ENCODE measurements at places on chromosomes 1 and 21.

DNA sequence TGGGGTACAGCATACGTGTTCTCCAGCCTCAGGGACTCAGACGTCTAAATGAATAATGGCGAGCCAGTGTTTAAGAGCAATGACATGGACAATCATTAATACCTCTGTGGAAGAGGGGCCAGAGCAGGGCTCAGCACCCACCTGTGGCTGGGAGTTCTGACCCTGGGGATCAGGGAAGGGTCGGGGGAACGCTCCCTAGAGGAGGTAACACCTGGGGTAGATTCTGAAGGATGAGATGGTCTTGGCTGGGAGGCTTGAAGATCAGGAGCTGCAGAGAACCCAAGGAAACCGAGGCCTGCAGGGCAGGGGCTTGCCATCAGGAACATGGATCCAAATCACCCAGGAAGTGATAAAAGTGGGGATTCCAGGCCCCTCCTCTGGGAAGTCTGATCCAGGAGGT lies 138.2 kb upstream of the RUNX3 start:
- no peak for DNase-seq

GRCh38 chr21:35406635-35407034 lies 357.5 kb upstream of the RUNX1 start:
- no peak for DNase-seq

GRCh38 chr21:32955311-32956060 lies 70.2 kb upstream of the OLIG2 start:
- no peak for DNase-seq

- no peak for DNase-seq
These were observed 7.9 kb downstream of the CD34 start for GRCh38 chr1:207903053-207903452.

DNA sequence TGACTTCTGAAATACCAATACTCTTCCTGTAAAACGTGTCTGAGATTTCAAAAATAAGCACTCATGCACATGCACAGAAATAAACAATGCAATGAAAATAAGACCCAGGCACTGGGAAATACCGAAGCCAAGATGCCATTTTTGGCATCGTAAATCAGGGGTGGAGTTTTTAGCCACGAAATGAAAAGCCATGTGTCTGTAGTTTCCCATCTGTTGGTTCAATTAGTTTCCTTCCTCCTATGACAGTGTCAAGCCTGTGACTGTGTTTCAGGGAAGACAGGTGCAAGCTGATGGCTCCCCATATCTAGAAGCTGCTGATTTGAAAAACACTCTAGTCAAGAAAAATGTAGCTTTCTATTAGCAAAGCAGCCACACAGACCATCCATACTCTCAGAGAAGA lies 480.4 kb upstream of the CAMK1G start:
- DNase-seq, result no peak

DNA sequence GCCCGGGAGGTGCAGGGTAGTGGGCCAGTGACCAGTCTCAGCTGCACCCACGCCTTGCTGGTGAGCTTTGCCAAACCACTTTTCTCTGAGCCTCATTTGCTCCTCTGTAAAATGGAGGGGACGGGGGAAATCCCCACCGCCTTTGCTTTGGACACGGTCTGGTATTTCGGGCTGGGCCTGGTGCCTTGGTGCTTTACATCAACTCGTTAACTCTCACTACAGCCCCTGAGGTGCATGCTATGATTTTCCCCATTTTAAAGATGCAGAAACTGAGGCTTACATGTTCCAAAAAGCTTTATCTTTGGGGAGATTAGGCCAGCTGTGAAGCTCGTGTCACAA lies 116.1 kb upstream of the RUNX3 start:
- DNase-seq, result no peak

DNA sequence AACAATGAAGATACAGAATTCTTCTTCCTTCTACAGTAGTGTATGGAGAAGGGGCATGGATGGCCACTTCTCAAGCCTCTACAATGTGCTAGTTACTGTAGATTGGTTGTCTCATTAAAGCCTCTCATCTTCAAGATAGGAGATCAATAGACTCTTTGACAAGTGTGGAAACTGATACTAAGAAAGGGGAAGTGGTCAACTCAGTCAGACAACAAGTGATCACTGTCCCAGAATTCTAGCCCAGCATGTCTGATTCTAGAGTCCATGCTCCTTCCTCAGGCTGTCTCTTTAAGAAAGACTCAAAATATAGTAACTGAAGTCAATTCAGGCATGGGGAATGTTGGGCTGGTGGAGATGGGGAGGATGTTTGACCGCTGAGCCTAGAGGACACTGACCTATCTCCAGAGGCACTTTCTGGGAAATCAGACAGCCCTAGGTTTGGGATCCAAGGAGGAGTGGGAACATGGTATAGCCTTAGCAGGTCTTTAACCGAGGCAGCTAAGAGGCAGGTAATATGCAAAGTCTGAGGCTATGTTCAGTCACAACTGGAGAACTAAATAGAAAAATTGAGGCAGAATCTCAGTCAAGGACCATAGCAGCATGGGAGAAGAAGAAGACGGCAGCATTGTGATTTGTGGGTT lies 39.3 kb upstream of the EYA3 start:
- DNase-seq, result no peak

- no peak for DNase-seq
These were observed 93.8 kb downstream of the ZFYVE9 start for GRCh38 chr1:52235646-52236045.

DNA sequence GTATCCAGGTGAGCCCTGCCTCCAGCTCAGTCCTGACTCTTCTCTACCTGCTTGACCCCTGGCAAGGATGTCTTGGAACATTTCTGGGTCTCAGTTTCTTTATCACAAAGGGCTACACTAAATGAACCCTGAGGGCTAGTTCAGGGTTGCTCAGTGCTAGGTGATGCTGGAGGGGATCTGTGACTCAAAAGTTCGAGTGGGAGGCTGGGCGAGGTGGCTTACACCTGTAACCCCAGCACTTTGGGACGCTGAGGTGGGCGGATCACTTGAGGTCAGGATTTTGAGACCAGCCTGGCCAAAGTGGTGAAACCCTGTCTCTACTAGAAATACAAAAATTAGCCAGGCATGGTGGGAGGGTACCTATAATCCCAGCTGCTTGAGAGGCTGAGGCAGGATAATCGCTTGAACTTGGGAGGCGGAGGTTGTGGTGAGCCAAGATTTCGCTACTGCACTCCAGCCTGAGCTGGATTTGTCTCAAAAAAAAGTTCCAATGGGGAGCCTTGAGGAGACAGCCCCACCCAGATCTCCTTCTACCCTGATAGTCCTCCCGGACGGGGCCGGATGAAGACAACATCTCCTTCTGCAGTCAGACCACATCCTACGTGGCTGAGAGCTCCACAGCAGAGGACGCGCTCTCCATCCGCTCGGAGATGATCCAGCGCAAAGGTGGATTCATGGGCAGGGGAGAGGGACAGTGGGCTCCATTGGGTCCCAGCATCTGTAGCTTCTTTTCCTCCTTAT lies 48.9 kb downstream of the YARS1 start:
- no peak for DNase-seq

DNA sequence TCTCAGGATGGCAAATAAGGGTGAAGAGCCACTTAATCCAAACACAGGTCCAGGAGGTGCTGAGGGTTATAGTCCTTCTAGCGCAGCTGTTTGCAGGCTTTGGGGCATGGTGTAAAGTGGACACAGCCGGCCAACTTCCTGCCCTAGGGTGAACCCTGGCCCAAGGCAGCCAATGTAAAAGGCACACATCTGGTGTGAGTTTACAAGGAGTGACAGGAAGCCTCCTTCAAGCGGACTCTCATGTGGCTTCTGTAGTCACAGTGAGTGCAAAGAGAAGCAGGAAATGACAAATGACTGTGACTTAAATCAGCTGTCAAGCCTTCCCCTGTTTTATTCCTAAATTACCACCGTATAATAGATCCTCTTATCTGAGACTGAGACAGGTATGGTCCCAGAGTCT lies 213.0 kb downstream of the CRB1 start:
- DNase-seq, result no peak

DNA sequence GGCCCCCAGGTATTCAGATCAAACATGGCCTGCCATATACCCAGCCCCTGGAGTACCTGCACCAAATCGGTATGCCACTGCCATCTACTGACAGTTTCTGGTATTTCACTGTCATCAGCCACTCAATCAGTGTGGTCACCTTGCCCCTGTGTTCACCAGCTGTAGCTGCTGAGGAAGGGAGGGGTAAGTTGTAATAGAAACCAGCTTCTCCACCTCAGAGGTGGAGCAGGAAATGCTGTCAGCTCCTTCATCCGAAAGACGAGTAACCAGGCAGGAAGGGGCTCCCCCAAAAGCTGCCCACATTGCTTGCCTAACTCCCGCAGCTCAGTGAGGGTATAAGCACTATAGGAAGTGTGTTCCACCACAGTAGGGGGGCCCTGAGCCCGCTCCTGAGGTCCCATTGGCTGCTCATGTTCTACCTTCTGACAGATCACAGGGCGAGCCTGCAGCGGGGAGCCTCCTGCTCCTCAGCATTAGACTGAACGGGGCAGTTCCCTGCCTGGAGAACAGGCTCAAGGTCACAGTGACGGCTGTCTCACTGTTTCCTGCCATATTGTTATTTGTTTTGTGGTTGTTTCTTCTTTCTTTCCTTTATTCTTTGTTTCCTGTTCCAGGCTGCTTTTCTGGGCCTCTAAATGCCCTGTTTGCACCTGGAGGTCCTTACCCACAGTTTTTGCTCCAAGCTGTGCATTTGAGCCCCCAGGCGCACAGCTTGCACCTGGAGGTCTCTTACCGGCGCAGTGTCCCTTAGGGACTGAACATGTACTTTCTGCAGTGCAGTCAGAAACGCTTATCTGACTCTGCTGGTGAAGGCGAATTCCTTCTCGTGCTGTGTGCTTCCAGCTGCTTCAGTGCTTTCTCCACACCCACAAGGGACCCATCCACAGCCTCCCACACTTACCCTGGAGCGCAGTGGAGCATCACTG lies 1638.3 kb downstream of the MRPL39 start:
- DNase-seq, result peak; percentile 16

GRCh38 chr21:37367703-37368540 lies 1.3 kb downstream of the DYRK1A start:
- DNase-seq, result no peak

- no peak for DNase-seq
These were observed 1729.9 kb downstream of the NCAM2 start for GRCh38 chr21:22728091-22728490.

DNA sequence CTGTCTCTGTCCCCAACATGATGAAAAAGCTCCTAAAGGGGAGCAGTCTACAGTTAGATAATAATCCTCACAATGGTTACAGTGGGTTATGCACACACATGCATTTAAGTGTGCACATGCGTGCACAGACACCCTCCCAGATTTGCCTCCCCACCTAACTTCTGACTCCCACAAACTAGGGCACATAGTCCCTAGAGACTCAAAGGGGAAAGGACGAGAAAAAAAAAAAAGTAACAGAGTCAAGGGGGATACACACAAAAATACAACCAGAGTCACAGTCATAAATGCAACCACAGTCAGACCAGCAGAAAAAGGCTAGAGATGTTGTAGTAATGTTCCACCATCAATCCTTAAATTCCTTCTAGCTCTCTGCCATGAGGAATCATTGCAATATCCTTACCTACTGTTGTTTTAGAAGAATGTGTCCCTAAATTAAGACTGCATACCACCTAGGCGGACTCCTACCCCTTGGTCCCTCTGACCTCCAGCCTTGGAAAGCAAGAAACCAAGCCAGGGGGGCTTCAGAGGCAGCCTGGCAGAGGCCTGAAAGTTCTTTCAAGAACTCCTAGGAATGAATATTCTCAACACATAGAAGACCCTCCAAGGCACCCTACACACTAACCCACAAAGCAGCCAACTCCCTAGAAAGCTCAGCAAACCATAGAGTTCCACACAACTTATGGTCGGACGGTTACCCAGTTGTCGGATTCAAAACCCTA lies 1.3 kb downstream of the CRTC2 start:
- no peak for DNase-seq

GRCh38 chr1:152048416-152049009 lies 11.7 kb upstream of the S100A11 start:
- DNase-seq, result no peak

- no peak for DNase-seq
These were observed 313.5 kb downstream of the SMYD3 start for GRCh38 chr1:246193537-246193936.

- DNase-seq, result no peak
These were observed 7.2 kb upstream of the PIGC start for GRCh38 chr1:172451002-172451443.

GRCh38 chr1:100250264-100250663 lies 630 bp upstream of the DBT start:
- DNase-seq, result no peak

DNA sequence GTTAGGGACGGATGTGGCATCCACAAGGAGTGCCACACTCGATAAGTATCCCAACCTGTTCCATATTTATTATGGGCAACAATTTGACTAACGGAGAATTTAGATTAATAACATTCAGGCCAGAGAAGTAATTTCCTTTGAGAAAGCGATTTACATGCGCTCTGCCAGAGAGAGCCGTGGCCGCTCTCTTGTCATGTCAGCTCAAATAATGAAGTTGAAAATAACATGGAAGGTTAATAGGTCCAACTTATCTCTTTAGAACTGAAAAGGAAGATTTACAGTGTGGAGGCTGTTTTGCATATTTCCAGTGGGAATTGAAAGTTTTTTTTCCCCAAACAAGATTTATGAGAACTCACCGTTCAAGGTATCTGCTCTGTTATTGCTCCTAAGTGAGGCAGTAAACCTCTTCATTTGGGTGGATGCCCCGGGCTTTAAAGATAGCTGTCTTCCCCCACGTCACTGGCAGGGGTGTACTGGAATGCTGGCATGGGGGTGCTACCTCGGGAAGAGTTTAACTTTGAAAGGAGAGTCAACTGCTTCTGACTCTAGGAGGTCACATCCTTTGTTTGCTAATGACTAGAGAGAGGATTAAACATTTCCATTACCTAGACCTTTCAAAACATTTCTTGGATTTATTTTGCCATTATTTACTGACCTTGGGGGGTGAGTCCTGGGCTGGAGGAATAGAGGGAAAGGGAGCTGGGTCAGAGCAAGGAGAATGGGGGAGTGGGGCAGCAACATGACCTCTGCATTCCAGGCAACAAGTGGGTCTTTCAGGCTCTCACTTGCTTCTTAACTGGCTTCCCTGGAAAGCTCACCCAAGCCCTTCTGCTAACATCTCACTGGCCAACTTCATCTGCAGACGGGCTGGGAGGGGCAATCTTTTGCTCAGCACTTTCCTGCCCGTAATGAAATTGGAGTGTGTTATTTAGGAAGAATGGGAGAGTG lies 204.2 kb downstream of the CAMTA1 start:
- DNase-seq, result no peak

GRCh38 chr1:162087111-162087510 lies 17.6 kb downstream of the NOS1AP start:
- DNase-seq, result no peak

DNA sequence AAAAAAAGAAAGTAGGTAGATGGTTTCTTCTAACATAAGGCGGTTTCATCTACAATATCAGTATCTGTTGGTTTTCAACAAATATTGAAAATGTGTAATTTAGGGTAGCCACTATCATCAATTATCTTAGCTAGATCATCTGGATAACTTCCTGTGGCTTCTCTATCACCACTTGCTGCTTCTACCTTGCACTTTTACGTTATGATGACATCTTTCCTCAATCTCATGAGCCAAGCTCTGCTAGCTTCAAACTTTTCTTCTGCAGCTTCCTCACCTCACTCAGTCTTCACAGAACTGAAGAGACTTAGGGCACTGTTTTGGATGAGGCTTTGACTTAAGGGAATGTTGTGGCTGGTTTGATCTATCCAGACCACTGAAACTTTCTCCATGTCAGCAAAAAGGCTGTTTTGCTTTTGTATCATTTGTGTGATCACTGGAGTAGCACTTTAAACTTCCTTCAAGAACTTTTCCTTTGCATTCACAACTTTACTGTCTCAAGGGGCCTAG lies 144.9 kb upstream of the HP1BP3 start:
- DNase-seq, result no peak

- no peak for DNase-seq
These were observed 766 bp downstream of the AGO4 start for GRCh38 chr1:35808450-35809113.

Measured in activated CD4-positive, CD25-positive, alpha-beta regulatory T cell treated with anti-CD3 and anti-CD28 coated beads, Interleukin-2, amount 50 U/mL, for 16 hours (primary cell).